ENCODE measurements at places on chromosomes 2 and 18.

DNA sequence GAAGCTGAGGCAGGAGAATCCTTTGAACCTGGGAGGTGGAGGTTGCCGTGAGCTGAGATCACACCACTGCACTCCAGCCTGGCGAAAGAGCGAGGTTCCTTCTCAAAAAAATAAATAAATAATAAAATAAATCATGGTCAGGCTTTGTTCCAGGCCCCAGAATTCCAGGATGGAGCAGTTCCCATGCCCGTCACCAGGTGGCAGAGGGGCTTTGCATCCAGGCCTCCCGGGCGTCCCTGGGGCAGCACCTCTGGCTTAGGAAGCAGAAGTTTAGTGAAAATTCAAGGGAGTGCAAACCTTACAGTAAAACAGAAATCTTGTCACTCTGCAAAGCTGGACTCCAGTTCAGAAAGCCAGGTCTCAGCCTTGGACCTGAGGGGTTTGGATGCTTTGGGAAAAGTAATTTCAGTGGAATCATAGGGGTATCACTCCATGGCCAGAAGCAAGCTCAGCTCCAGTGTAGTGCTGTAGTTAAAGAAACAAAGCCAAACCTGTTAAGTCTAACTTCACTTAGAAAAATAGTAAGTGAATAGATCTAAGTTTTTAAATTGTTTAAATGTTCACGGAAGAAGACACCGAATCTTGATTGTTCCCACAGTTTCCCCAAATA, 512.7 kb downstream of the CMPK2 start:
- no peak for DNase-seq

GRCh38 chr2:28729698-28730097, 21.9 kb upstream of the PPP1CB start:
- DNase-seq, result no peak

GRCh38 chr2:3288470-3289170, 89.0 kb downstream of the EIPR1 start:
- no peak for DNase-seq

DNA sequence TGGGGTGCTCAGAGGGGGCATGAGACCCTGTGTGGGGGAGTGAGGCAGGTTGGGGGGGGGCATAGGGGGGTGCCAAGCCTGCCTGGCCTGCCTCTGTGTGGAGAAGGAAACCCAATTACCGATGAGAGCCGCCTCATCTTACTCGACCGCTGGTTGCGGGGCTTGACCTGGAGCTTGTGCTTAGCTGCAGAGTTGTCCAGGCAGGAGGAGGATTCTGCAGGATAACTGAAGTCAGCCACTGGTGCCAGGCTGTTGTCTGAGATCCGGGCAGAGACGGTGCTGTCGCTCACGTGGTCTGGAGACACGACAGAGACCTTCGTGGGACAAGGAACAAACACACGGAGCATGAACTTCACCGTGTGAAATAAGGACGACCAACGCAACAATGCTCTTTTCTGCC, 95.9 kb upstream of the MGAT4A start:
- DNase-seq, result no peak

DNA sequence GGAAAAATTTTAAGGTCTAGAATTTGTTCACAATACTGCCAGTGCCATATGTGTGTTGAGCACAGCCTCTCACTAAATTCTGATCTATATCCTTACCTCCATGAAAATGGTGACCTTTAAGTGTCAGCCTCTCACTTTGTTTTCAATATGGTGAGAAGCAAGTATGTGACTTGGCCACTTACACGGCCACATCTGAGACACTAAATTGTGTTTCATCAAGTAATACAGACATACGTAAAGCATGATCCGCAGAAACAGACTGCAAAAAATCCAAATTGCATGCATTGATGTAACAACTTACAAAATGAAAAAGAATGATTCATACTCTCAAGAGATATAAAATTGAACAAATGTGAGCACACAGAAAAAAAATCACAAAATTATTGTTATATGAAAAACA, 55.2 kb upstream of the UGP2 start:
- DNase-seq, result no peak

GRCh38 chr18:60113396-60113795, 213.6 kb downstream of the PMAIP1 start:
- DNase-seq, result no peak

DNA sequence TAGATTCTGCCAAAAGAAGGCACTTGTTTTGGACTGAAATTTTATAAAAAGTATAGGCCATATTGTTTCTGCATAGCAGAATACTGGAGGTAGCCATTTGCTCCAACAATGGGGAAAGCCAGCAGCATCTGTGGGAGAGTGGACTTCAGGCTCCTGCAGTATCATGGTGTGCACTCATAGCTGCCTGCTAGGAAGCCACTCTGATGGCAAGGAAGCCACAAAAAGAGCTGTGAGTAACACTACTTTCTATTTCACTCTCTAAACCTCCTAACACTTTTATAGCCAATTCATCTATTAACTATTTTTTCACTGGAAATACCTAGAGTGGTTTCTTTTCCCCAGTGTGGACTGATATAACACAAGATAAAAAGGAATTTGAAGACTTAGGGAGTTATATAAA, 144.4 kb upstream of the KCNJ3 start:
- DNase-seq, result no peak

GRCh38 chr2:69026026-69026425, 13.0 kb downstream of the ANTXR1 start:
- DNase-seq, result peak; percentile 69

GRCh38 chr2:215439404-215439803, 3.5 kb upstream of the FN1 start:
- DNase-seq, result no peak

DNA sequence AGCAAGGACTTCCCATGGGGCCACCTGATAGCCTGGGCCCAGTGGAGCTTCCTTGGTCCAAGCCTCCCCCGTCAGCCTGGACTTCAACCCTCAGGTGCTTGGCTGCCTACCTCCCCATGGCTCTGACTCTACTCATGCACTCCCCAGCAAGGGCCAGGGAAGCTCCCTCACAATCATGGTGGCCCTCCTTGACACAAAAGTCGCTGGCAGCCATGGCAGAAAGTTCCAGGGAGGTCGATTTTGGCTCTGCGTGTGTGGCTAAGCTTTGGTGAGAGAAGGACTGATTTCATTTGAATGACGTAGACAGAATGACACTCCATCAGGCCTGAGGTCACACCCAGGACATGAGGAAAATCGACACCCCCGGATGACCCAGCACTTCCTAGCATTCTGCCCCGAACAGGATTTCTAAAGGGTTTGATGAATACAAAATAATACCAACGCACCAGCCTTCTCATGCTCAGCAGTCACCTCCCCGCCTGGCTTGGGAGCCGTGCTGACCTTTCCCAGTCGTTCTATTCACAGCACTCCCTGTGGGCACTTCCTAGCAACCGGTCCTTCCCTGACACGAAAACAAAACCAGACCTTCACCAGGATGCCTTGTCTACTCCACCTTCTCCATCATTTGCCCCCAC, 52.7 kb downstream of the LBH start:
- DNase-seq, result no peak

GRCh38 chr2:157233506-157233905, 24.0 kb upstream of the GALNT5 start:
- DNase-seq, result no peak

- DNase-seq, result no peak
These were observed 1201.7 kb upstream of the SLC39A10 start for GRCh38 chr2:194455358-194455757.

DNA sequence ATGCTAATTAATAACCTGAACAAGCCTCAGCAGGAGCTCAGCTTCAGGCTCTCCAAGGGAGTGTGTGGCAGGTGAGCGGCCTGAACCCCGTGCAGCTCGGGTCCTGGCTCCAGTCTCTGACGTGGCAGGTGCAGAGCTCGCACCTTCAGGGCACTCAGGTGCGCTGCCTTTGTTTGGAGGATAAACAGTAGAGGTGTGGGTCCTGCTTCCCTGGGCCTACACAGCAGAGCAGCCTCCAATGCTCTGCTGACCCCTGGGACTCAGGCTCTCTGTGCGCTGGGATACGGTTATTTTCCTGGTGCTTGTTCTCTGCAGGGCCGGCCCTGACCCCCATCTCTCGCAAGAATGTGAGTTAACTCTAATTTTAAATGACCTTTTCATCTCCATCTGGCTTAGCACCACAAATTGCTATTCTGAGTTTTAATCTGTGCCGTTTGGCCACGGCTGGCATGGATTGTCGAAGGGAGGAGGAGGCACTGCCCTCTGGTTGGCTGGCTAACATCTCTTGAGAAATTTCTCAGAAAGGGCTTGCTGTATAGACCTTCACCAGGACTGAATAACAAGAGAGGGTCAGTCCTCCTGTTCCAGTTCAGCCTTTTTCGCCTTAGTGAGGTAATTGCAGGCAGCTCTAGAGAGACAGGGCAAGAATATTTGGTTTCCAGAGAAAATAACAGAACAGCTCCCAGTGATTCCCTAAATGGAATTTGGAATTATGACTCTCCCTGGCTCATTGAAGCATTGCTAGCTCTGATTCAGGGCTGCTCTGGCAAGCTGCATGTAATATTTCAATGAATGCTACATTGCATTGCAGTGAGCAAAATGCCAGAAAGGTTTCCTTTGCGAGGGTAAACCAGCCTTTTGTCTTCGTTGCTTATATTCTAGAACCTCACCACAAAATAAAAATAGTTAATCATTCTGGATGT, 161.8 kb downstream of the DCDC2C start:
- no peak for DNase-seq

GRCh38 chr2:149076863-149077412, 38.4 kb downstream of the LYPD6B start:
- DNase-seq, result no peak

GRCh38 chr2:3650140-3650920, 7.7 kb upstream of the ALLC start:
- DNase-seq, result no peak

- no peak for DNase-seq
These were observed 12.6 kb upstream of the TMEM37 start for GRCh38 chr2:119419065-119419464.

GRCh38 chr2:198096002-198096401, 291.6 kb downstream of the PLCL1 start:
- no peak for DNase-seq

- DNase-seq, result no peak
These were observed 152.6 kb downstream of the EXOC6B start for GRCh38 chr2:72673279-72673678.

- no peak for DNase-seq
These were observed 1391.3 kb downstream of the DSC3 start for GRCh38 chr18:29651122-29651680.

DNA sequence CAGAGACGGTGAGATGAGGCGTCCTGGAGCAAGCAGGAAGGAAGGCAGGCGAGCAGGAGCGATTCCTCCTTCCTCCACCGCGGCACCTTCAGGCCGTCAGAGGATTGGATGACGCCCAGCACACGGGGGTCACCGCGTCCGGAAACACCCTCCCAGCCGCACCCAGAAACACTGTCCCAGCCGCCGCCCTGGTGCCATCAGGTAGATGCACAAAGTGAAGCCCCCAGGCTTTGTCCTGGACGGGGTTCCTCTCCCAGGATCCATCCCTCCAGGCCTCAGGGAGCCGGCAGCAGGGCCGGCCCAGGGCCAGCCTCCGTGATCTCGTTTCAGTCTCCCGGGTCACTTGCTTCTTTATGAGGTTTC, 31.5 kb downstream of the RTP5 start:
- no peak for DNase-seq

Data from hematopoietic multipotent progenitor cell treated with erythropoietin and hydrocortisone succinate and interleukin-3 and kit ligand, for 8 days (in vitro differentiated cells).